Hematopoietic multipotent progenitor cell treated with erythropoietin and hydrocortisone succinate and interleukin-3 and kit ligand, for 15 days (in vitro differentiated cells): ENCODE measurements at places on chromosomes 3 and 15.
A peak's percentile ranks its signal among the peaks of the same experiment; 100 is the strongest.

DNA sequence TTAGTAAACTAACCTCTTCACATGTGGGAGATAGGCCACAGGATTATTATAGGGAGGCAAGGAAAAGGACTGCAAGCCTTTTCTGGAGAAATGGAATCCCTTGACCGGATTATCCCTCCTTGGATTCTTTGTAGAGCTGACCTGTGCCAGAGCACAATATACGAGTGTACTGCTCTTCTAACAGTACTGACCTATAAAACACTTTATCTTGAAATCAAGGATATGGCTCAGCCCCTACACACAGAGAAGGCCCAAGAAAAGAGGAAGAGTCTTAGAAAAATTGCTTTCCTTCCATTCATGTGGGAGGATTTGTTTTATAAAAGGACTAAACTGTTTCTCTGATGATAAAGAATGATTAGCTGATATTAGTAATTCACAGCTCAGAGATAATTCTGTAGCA lies 42.2 kb downstream of the DMXL2 start:
- DNase-seq, result no peak

GRCh38 chr3:105409364-105409763 lies 42.7 kb downstream of the ALCAM start:
- DNase-seq, result no peak

DNA sequence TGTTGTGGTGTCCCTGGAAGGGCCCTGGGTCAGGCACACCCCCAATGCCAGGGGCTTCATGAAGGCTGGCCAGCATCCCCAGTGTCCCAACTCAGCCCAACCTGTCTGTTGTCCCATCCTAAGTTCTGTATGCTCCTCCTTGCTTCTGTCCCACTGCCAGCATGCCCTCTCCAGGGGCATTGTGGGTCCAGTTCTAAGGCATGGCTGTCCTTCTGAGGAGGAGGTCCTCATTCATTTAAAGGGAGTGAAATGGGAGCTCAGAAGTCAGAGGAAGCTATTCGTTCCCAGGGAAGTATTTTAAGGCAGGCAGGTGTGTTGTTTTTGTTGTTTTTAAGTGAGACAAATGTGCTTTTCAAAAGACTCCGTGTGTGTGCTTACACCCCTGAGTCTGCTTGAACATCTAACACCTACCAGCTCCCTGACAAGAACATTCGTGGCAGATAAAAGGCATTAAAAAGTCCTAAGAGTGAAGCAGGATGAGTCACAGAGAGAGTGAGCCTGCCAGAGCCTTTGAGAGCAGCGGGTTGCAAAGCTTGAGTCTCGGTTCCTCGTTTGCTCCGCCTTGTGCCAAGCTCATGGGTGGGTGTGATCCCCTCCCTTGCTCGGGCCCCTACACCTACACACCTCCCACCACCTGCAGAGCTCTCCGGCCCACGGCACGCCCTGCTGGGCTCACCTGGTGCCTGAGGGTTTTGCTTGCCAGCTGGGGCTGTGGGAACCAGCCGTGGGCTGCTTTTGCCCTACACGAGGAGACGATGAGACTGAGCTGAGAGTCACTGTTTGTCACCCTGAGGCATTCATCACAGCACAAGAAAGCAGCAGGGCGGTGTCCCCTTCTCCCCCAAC lies 183.4 kb upstream of the TOPAZ1 start:
- no peak for DNase-seq

DNA sequence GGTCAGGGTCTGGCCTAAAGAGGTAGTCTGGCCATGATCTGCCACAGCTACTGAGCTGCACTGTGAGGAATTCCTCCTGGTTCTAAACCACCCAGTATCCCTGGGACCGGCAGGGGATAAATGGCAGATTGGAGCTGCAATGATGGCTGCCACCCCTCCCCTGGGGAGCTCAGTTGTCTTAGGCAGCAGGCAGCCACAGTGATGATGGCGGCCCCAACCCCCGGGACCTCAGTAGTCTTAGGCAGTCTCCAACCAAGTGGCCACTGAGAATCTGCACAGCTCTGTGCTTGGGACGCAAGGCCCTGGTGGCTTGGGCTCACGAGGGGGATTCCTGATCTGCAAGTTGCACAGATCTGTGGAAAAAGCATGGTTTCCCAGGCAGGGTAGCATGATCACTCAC lies 68.1 kb downstream of the STRIT1 start:
- DNase-seq, result no peak

- DNase-seq, result no peak
Observed at GRCh38 chr3:98151241-98151640, 4.0 kb downstream of the OR5H14 start.

DNA sequence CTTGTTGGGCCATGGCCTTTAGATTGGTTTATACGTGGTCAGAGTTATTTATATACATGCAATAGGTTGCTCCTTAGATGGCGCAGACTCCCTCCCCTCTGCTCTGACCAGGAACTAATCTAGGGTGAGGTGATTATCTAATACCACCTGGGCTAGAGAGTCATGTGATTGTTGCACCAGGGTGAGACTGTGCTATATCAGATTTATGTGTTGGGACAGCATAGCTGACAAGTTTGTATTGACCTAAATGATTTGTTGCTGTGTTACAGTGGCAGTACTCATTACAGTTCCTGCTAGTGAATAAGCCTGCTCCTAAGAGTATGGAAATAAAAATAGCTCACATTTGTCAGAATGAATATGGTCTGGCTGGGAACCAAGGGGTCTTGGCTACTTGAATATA lies 7.2 kb upstream of the IQCF6 start:
- DNase-seq, result no peak

DNA sequence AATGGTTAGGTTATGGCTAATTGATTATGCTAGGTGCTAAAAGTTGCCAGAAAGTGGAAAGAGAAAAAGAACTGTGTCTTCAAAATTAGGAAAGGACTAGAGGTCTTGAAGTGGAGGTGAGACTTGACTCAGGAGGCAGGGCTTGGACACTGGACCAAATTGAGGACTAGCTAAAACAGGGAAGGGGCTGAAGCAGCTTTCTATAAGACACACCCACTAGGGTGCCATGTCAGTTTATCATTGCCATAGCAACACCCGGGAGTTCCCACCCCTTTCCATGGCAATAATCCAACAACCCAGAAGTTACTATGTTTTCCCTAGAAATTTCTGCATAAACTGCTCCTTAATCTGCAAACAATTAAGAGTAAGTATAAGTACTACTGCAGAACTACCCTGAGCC lies 42.9 kb upstream of the MITF start:
- peak; percentile 4 for DNase-seq

DNA sequence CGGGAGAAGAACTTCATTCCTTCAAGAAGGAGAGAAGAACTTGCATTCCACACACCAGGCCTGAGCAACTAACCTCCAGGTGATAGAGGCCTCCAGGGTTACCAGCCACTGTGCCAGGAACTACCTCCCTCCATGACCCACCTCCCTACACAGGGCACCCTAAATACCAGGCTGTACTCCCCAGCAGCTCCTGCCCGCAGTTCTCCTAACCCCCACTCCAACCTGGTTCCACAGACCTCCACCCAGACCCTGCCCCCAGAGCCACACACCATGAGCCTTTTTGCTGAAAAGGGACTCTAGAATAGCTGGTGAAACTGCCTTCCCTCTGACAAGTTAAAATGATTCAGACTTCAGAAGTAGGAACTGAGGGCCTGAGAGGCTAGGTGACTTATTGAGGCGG lies 8.2 kb downstream of the IGDCC3 start:
- DNase-seq, result no peak

- no peak for DNase-seq
Observed at GRCh38 chr3:171164067-171164465, 137.5 kb upstream of the SLC2A2 start.

DNA sequence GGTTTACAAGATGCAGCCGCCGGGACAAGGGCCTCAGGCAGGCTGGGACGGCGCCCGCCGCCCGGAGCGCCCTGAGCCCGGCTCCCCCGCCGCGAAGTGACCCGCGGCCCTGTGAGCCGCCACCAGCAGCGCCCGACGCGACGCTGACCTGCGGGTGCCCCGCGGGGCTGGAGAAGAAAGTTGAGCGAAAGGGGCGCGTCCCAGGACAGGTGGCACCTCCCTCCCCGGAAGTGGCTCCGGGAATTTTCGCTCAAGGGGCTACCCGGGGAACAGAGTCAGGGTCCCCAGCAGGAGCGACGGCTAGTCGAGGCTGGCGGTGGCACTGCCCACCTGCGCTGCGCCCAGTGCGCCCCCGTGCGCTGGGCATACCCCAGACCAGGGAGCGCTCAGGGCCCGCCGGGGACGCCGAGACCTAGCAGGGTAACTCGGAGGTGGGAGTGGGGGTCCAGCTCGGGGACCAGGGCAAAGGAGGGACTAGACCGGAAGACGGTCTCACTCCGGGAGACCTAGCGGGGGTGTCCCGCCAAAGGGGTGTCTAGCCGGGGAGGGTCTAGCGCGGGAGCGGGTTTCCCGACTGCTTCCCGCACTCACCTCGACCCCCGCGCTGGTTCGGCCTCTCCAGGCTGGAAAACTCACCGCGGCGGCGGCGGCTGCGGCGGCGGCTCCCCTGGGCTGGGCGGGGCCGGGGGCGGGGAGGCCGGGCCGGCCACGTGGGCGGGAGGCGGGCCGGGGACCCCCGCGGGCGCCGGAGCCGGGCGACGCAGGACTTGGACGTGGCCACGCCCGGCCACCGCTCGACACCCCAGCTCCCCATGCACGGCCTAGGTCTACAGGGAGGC lies 18.4 kb downstream of the SPATA12 start:
- no peak for DNase-seq

GRCh38 chr15:99431661-99432091 lies 134.1 kb upstream of the MEF2A start:
- no peak for DNase-seq

DNA sequence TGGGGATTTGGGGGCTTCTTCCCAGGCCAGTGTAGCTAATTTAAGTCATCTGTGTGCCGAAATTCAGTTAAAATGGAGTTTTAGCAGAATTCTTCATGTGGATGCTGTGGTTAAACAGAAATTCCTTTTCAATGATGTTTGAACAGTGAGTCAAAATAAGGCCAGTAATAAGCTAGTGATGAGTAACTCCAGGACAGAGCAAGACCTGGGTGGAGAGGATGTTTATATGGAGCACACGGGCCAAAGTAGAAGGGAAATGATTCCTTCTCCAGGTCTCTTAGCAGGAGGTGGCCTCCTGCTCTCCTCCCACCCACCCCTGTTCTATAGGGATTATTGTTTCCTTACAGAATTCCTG lies 31.9 kb upstream of the UACA start:
- no peak for DNase-seq

- DNase-seq, result no peak
Observed at GRCh38 chr15:99137111-99137546, 32.2 kb downstream of the SYNM start.
